ENCODE measurements at places on chromosomes 16 and 17. TPM values are rescaled to one million over a fixed set of nuclear protein-coding genes. Genes with fewer than 3 reads are reported as not detected.

DNA sequence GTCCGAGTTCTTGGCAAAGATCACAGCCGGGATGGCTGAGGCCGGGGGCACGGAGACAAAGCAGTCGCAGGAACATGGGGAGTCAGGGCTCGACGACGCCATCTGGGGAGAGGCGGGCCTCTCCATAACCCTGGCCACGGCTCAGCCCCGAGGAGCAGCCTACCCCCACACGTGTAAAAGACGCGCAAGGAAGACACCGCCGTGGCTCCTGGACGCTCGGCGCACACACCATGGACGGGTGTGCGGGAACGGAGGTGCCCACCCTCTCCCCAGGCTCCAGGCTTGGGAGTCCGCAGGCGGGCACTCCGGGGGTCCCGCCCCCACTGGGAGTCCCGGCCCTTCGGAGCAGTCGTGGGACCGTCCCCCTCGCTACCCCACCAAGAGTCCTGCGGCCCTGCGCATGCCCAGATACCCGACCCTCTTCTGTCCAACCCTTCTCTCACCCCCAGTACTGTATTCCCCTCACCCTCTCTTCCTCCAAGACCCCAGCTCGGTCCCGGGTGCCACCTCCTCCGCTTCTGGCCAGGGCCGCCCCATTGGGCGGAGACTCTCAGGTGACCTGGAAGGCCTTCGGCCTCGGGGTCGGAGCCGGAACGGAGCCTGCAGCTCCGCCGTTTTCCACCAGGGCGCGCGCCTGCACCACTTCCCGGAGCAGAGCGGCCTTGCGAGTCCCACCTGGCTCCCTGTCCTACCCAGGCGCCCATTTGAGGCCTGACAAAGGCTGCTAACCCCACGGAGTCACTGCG, at the start of gene SCRN2:
Gene SCRN2 (minus strand): TSS at position 532 of the 746 bp plus-strand sequence. CDS start 430 bp downstream, at position 102.
- peak within 1 kb of the TSS; percentile 79 for H3K4me3 ChIP-seq
- peaks cover 10% of the 10 kb centered on the region for H3K27me3 ChIP-seq
- no peak within 1 kb of the TSS for H3K27ac ChIP-seq
- no peaks in the 10 kb centered on the region for H3K36me3 ChIP-seq
- H3K4me1 ChIP-seq, result peaks cover 20% of the 10 kb centered on the region
- DNase-seq, result peak; percentile 42

DNA sequence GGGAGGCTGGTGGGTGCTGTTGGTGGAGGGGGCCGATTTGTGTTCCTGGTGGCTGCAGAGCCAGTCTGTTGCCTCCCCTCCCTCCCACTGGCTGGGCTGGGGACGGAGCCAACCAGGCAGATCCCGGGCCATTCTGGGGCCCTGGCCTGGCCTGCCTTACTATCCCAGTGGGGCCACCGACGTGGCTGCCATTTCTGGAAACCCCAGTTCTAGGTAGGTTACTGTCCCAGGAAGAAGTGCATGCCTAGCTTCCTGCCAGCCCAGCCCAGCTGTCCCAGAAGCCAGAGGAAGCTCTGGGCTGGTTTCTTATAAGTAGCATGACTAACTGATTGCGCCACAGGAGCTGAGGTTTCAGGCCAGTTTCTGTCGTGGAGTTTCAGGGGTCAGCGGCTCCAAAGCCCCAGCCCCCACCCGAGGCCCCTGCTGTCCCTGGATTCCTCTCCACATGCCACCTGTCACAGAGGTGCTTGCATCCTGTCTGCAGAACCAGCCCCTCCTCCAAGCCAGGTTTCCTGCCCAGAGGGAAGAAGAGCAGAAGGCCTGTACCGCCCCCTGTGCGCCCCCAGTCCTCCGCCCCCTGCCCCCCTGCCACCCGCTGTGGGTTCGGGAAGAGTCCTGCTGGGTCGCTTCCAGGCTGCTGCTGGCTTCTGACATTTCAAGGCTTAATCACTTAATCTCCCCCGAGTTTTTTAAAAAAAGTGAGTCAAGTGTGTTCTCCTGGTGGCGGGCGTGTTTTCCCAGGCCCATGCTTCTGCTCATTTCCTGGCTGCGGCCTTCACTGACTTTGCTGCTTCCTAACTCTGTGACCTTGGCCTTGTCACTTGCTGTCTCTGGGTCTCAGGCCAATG, 13.2 kb downstream of the IL4R start:
- H3K4me1 ChIP-seq, result peaks cover 27% of the 10 kb centered on the region
- DNase-seq, result peak; percentile 92
- H3K27ac ChIP-seq, result peak overlapping the region; percentile 92
- no peaks in the 10 kb centered on the region for H3K27me3 ChIP-seq
- no peak overlapping the region for H3K4me3 ChIP-seq

DNA sequence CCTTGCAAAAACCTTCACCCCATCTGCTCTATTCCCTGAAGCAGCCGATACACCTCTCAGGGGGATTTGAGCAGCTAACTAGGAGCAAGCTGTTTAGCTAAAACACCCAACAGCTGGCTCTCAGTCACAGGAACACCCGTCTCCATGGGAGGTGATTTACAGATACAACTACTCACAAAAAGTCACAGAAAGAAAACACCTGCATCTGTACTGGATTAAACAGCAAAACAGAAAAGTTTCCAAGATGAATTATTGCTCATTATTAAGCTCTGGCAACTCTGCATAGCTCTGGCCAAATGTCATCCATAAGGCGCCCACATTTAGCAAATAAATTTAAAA, 22.3 kb downstream of the GJC1 start:
- peaks cover 16% of the 10 kb centered on the region for H3K36me3 ChIP-seq
- peaks cover 11% of the 10 kb centered on the region for H3K4me1 ChIP-seq
- H3K27ac ChIP-seq, result no peak overlapping the region

DNA sequence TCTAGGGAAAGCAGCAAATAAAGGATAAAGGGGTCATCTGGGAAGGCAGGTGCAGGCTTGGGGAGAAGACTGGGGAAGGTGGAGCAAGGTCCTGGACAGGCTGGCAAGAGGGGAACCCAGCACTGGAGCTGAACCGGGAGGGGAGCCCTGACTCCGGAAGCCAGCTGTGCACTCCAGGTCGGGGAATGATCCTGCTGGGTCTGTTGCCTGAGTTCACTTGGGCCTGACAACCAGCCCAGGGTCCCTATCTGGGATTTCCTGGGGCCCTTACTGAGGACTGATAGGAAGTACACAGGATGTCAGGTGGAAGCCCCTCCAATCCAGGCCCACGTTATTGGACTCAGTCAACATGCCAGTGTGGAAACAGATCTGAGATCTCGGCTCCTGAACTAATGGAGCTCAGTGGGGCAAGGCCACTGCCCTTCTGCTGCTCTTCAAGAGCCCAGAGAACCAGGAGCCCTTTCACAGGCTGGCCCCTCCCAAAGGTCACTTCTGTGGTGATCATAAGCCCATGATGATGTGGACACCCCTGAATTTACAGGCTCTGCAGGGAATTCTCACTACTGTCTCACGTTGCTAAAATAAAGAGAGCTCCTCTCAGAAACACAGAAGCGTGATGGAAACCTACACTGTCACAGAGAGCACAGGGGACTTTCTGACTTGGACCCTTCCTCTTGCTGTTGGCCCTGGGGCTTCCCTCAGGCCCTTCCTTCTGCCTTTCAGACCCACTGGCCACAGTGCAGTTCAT, 19.9 kb upstream of the PITPNM3 start:
- peaks cover 19% of the 10 kb centered on the region for H3K4me1 ChIP-seq
- H3K4me3 ChIP-seq, result no peak overlapping the region
- no peaks in the 10 kb centered on the region for H3K27me3 ChIP-seq
- no peak overlapping the region for H3K27ac ChIP-seq
- DNase-seq, result no peak
- peaks cover 12% of the 10 kb centered on the region for H3K36me3 ChIP-seq

DNA sequence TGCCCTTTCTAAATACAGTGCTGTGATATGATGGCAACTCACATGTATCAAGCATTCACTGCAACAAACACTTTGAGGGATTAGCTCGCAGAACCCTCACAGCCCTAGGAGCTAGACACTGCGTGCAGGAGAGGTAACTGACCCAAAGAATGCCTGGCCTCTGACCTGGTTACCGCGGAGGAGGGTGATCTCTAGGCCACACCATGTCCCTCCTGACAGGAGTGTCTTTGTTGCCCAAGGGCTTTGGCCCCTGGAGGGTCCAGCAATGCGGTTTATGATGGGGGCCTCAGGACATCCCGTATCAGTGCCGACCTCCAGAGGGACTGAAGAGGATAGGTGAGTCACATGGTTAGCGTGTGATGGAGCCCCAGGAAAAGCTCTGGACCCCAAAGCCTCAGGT, 130.6 kb downstream of the MGAT5B start:
- no peak overlapping the region for H3K27ac ChIP-seq
- DNase-seq, result no peak
- H3K4me3 ChIP-seq, result no peak overlapping the region

- no peak overlapping the region for H3K4me3 ChIP-seq
- no peaks in the 10 kb centered on the region for H3K4me1 ChIP-seq
- H3K27me3 ChIP-seq, result no peaks in the 10 kb centered on the region
- H3K36me3 ChIP-seq, result peaks cover 32% of the 10 kb centered on the region
- no peak overlapping the region for H3K27ac ChIP-seq
Measured at GRCh38 chr16:84080378-84080777, 36.4 kb downstream of the MBTPS1 start.

DNA sequence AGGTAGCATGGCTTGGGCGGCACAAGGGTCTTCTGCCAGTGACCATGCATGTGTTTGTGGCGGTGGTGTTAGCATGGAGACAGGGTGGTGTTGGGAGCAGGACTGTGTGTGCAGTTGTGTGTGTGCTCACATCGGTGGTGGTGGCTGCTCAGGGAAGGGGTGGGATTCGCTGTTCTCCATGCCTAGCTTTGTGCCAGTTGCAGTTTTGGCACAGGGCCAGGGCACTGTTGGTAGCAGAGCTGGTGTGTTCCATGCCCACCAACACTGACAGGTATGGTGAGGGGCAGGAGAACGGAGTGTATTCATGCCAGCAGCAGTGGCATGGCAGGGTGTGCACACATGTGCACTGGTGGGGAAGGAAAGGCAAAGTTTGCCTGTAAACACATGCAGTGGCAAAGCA, 77.3 kb upstream of the TEKT1 start:
- no peak overlapping the region for H3K27ac ChIP-seq
- H3K4me1 ChIP-seq, result no peaks in the 10 kb centered on the region
- H3K27me3 ChIP-seq, result peaks cover 16% of the 10 kb centered on the region
- H3K4me3 ChIP-seq, result no peak overlapping the region
- no peaks in the 10 kb centered on the region for H3K36me3 ChIP-seq

DNA sequence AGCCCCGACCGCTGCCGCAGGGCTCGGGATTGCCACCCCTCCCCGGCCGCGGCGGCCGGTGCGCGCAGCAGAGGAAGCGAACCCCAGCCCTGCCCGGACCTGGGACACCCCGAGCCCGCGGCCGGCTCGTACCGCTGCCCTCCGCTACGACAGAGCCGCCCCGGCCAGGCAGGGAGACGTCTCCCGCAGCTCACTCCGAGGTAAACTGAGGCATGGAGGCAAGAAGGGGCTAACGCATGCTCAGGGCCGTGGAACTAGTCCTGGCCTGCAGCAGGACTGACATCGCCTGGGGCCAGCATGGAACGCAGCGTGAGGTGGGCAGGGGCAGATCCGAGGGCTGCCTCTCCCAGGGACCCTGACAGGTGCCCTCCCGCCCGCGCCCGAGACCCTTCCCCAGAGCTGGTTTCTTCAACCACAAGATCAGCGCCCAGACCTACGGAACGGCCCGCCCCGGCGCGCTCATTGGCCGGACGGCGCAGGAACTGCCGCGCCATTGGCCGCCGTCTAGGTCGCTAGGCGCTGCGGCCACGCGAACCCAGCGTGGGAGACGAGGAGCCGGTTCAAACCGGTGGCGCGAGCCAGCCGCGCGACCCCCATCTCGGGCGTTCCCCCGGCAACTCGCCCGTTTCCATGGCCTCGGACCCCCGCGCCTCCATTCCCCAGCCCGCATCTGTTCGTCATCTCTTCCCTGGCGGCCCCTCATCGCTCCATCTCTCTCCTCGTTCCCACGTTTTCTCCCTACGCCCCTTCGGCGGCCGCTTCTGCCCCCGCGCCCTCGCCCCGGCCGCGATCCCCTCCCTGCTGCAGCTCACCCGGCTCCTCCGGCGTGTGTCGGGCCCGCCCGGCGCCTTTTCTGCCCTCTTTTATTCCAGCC, at the start of gene SLC43A2:
Gene SLC43A2 (minus strand): TSS at position 853 of the 874 bp plus-strand sequence. CDS start 960 bp downstream, outside the sequence.
- peak within 1 kb of the TSS; percentile 76 for H3K27ac ChIP-seq
- H3K4me1 ChIP-seq, result peaks cover 9% of the 10 kb centered on the region
- H3K27me3 ChIP-seq, result no peaks in the 10 kb centered on the region
- peak; percentile 61 for DNase-seq
- H3K36me3 ChIP-seq, result no peaks in the 10 kb centered on the region

- H3K36me3 ChIP-seq, result no peaks in the 10 kb centered on the region
- no peak overlapping the region for H3K27ac ChIP-seq
- peaks cover 17% of the 10 kb centered on the region for H3K4me1 ChIP-seq
- DNase-seq, result no peak
- H3K4me3 ChIP-seq, result no peak overlapping the region
- H3K27me3 ChIP-seq, result peaks cover 35% of the 10 kb centered on the region
Measured at GRCh38 chr16:2968368-2968737, 795 bp upstream of the PAQR4 start.

- no peak overlapping the region for H3K4me3 ChIP-seq
- no peak for DNase-seq
- H3K4me1 ChIP-seq, result peaks cover 10% of the 10 kb centered on the region
- H3K27me3 ChIP-seq, result no peaks in the 10 kb centered on the region
Measured at GRCh38 chr16:89691231-89691985, 4.9 kb downstream of the CDK10 start.

- H3K4me1 ChIP-seq, result no peaks in the 10 kb centered on the region
- peaks cover 2% of the 10 kb centered on the region for H3K27me3 ChIP-seq
- H3K4me3 ChIP-seq, result no peak overlapping the region
- H3K36me3 ChIP-seq, result no peaks in the 10 kb centered on the region
- no peak for DNase-seq
Measured at GRCh38 chr17:6019959-6020358, 50.2 kb upstream of the WSCD1 start.

GRCh38 chr16:57282510-57283213, 1.8 kb downstream of the PLLP start:
- no peak for DNase-seq
- no peak overlapping the region for H3K27ac ChIP-seq
- H3K4me3 ChIP-seq, result no peak overlapping the region
- peaks cover 45% of the 10 kb centered on the region for H3K27me3 ChIP-seq

PAQR4 gene
- total RNA-seq, result 4.8 TPM

TBC1D3C gene
- total RNA-seq, result not detected

KRTAP4-3 gene
- total RNA-seq, result not detected

DUSP3 gene
- total RNA-seq, result 63.3 TPM

C16orf96 gene
- 0.38 TPM for total RNA-seq

CDR2L gene
- total RNA-seq, result 59.1 TPM

SMARCE1 gene
- total RNA-seq, result 75.0 TPM

CCL5 gene
- 71.3 TPM for total RNA-seq

KRTAP9-1 gene
- total RNA-seq, result not detected

TAC4 gene
- not detected for total RNA-seq

TBC1D26 gene
- 0.14 TPM for total RNA-seq

TOX3 gene
- 1.9 TPM for total RNA-seq

NPIPB9 gene
- 2.3 TPM for total RNA-seq
